ENCODE measurements at places on chromosomes 3 and 15. TPM values are rescaled to one million over a fixed set of nuclear protein-coding genes. Genes with fewer than 3 reads are reported as not detected.

GRCh38 chr3:12948891-12949711 lies 107.7 kb upstream of the RPL32 start:
- no peak for DNase-seq

The GREM1 gene
- 1.8 TPM for total RNA-seq

DNA sequence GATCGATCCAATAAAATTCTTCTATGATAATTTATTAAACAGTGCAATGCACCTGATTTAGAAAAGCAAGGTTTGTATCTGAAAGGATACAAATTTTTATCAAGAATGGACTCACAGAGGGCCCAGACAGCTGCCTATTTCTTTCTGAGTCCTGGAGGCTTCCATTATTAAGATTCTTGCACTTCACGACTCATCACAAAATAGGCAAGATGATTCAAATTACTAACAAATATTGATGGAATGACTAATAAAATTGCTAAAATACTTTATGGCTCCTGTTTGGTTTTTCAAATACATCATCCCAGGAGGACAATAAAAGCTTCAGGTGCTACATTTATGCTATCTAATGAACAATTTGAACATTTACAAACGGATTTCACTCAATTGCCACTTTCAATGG lies 483.0 kb upstream of the AGTR1 start:
- no peak for DNase-seq

The VGLL3 gene
- 27.6 TPM for total RNA-seq

DNA sequence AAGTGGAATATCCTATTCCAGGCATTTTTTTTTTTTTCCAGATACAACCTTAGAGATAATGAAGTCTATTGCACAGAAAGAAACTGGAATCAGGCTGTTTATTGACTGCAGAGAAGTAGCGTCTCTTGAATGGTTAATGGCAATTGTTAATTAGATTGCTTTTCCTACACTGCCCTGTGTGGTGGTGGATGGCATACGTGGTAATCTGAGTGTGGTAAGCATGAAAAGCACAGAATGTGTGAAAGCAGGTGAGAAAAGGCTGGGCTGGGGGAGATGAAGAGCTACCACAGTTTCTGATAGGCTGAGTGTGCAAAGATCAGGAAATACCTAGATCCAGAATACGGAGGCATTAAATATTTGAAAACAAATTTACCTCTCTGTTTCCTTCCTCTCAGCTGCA lies 486.3 kb upstream of the TBL1XR1 start:
- DNase-seq: no peak

GRCh38 chr3:133592843-133593242 lies 19.4 kb downstream of the CDV3 start:
- DNase-seq: no peak

DNA sequence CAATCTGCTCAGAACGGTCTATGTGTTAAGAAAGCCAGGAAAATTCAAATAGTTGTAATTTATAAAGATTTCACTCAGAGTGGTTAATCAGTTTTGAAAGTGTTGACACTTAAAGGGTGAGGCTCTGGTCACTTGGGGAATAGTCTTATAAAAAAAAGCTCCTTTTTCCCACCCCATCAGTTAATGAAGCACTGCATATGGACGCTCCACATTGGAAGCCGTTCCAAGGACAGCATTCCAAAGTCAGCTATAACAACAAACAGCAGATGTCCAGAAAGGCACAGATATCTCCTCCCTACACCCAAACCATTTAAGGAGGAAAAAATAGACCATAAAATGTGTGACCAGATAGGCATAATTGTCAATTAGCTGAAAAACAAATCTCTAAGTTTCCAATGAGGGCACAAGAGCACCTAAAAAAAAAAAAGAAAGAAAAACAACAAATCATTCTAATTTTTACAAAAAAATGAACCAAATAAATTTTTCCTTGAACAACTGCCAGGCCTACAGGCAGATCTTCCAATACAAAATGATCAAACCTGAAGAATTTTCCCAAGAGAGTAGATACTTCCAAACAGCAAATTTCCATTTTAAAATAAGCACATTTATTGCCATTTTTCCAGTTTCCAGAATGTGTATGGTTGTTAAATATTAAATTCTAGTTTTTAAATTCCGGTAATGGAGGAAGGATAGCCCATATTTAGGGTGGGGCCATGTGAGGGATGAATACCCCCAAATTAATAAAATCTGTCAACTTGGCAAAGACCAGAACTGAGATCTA lies 198.3 kb downstream of the ERC2 start:
- peak; percentile 66 for DNase-seq

DNA sequence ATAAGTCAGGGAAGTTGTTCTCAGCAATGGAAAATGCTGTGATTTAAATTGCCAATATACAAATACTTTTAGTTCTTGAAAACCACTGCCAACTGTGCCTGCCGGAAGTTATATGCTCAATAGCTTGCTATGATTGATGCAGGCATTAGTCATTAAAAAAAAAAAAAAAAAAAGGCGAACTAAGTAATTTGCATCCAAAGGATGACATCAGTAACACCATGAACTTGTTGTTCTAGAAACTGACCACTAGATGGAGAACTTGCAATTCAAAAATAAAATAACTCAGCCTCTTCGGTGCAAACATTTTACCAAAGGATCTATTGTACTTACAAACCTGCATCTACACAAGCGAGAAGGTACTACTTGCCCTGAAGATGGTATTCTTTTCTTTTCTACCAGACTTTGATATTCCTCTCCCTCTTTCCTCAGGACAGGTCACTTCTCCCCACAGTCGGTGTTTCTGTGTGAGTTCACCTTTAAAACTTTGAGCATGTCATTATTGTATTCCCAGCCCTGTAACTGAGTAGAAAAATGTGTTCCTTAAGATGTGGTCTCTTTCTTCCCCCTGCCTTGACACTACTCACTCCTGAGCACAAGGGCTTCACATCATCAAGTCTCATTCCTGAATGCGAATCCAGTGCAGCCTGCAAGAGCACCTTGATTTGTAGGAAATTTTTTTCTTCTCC lies 115.0 kb upstream of the VEPH1 start:
- no peak for DNase-seq

GRCh38 chr15:39486621-39487457 lies 94.0 kb upstream of the THBS1 start:
- DNase-seq: no peak

GRCh38 chr15:70478251-70478990 lies 284.9 kb downstream of the UACA start:
- no peak for DNase-seq

The HHLA2 gene
- total RNA-seq: 6.7 TPM

GRCh38 chr3:41103200-41103599 lies 96.1 kb upstream of the CTNNB1 start:
- no peak for DNase-seq

- no peak for DNase-seq
These were observed 5.1 kb downstream of the ONECUT1 start for GRCh38 chr15:52784799-52785671.

DNA sequence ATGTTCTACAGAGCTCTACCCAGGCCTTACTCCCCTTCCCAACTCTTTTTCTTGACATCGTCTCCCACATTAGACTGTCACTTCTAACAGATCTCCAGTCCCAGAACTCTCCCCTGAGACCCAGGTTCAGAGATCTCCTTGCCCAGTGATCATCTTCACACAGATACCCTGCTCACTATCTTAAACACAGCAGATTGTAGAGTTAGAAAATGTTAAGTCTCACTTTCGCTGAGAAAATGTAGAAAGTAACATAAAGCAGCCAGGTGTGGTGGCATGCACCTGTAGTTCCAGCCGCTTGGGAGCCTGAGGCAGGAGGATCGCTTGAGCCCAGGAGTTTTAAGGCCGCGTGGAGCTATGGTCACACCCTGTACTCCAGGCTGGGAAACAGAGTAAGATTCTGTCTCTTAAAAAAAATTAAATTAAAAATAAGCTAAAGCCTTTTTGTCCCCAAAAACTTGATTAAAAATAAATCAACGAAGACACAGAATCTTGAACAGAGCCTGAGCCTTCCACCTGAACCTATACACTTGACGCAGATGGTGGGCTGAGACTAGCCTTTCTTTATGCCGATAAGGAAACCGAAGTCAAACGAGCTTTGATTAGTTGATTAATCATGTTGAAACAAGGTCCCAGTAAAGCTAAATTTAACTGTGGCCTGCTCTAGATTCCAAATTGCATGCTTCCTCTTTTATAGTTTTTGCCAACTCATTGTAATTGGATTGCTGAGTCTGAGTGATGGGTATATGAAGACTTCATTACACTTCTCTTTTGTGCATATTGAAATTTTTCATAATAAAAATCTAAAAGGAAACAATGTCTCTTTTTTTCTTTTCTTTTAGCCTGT lies 31.3 kb upstream of the BLM start:
- no peak for DNase-seq

DNA sequence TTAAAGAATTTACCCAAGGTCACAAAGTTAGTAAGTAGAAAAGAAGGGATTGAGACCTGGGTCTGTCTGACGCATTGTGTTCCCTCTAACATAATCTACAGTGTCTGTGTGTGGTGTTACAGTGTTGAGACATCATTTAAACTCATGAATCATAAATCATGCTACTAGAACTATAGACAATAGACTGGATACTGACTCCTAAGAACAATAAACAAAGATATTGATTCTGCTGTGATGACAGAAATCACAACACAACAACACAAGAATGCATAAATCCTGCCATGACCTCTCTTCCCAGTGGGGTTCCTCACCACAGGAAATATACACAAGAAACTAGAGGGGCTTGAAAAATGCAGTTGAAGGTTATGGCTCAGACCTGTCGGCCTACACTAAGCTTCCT lies 44.3 kb downstream of the TRIM69 start:
- DNase-seq: no peak

The CA12 gene
- 0.68 TPM for total RNA-seq

- no peak for DNase-seq
These were observed 34.3 kb upstream of the NEO1 start for GRCh38 chr15:73017987-73018386.

DNA sequence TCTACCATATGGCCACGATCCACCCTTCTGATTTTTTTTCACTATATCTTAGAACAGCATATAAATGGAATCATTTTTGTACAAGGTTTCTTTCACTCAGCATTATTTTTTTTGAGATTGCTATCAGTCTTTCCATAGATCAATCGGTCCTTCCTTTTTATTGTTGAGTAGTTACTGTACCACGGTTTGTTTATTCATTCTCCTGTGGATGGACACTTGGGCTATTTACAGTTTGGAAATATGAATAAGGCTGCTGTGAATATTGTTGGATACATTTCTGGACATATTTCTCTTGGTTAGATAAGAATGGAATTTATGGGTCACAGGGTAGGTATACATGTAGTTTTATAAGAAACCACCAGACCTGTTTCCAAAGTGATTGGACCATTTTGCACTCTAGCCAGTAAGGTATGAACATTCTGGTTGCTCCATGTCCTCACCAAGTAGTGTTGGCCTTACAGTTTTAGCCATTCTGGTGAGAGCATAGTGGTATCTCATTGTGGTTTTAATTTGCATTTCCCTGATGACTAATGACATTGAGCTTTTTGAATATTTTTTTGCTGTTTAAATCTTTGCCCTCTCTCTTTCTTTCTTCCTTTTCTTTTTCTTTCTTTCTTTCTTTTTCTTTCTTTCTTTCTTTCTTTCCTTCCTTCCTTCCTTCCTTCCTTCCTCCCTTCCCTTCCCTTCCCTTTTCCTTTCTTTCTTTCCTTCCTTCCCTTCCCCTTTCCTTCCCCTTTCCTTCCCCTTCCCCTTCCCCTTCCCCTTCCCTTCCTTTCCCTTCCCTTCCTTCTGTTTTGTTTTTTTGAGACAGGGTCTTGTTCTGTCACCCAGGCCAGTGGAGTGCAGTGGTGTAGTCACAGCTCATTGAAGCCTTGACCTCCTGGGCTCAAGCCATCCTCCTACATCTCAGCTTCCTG lies 49.2 kb downstream of the LRRK1 start:
- DNase-seq: no peak

DNA sequence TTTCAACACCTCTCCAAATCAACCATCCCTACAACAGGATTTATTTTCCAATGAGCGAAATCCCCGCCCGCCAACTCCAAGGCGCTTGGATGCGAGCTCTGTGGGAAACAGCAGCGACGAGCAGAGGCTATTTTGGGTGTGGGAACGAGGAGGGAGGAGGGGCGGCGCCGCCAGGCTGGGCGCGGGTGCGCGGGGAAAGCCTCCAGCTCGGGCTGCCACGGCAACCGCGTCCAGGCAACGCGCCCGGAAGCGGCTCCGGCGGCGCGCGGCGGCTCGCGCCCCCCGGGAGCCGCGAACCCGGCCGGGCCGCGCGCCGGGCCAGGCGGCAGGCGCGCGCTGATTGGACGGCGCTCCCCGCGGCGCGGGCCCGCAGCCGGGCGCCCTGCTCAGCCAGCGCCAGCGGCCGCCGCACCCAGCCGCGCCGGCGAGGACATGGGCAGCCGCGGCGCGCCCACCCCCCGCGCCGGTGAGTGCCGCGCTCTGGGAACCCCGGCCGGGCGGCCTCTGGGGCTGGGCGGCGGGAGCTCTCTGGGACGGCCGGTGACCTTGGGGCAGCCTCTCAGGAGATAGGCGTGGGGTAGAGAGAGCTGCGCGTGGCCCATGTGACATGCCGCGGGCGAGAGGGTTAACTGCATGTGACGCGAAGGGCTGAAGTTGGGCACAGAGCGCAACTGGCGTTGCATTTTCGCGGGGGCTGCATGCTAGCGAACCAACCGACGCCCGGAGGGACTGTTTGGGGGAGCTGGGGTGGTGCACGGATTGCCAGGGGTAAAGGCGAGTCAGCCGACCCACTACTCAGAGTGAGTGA lies at the start of gene FAM81A:
Gene FAM81A (plus strand): TSS at position 370 of the 808 bp plus-strand sequence. CDS start 20,441 bp downstream, outside the sequence.
- DNase-seq: peak; percentile 77

DNA sequence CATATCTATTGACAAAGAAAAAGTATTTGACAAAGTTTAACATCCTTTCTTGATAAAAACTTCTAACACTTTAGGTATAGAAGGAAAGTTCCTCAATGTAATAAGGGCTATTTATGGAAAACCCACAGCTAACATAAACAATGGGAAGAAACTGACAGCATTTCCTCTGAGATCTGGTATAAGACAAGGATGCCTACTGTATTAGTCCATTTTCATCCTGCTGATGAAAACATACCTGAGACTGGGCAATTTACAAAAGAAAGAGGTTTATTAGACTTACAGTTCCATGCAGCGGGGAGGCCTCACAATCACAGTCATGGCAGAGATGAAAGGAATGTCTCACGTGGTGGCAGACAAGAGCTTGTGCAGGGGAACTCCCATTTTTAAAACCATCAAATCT lies 17.8 kb upstream of the CLDN1 start:
- no peak for DNase-seq

DNA sequence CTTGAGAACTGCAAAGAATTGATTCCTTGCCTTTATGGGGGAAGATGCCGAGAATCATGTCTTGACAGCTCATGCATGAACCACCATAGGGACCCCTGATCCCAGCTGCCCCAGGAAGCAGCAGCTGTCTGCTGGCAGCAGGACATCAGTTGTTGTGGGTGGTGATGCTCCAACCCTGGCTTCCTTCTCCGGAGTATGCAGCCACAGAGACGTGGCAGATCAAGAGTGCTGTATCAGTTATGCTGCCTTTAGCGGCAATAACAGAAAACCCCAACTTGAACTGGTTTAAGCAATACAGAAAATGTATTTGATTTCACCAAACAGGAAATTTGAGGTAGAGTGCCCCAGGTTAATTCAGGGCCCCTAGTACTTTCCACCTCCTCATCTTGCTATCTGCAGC lies 92.2 kb upstream of the TNFAIP8L3 start:
- no peak for DNase-seq

Data from testis (tissue), 5 donors.